ELR (cell line): ENCODE measurements at places on chromosomes 4 and X.

GRCh38 chr4:113113151-113113550, 63.7 kb downstream of the ANK2 start:
- no peak for DNase-seq

DNA sequence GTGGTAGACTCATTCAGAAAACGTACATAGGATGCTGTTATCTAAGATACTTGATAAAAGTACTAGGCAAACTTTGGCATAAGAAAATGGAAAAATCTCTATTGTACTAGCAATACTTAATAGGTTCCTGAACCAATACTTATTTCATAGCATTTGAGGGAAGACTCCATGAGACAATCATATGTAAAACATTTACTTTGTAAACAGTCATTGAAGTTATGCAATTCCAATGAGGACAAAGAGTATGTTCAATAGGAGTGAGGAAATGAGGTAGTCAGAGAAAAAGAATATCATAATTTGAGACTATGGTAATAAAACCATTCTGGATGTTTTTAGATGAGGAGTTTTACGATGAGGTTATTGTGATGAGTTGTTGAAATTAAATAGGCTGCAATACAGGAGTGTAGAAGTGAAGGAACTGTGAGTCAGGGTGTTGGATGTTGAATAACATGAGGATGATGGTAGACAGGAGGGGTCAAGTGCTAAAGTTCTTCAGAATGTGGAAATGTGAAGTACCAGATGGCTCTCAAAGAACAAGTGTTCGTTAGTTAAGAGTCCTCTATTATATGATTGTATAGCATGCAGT, 397.9 kb downstream of the PPP3CA start:
- peak; percentile 21 for DNase-seq

DNA sequence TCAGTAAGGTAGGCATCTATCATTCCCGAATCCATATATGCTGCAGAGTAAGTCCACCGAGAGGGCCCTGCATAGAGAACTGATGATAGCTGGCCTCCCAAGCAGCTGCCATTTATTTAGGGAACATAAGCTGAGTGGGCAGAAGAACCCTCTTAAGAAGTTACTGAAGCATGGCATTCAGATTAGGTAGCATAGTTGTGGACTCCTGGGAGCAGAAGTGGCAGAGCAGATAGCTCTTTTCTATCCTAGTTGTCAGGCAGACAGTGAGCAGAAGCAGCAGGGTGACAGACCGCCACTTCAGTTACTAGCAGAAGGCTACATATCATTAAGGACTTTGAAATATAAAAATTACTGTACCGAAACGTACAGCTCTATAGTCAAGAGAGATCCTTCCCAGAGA, 454.7 kb downstream of the PPP4R3C start:
- DNase-seq: no peak

DNA sequence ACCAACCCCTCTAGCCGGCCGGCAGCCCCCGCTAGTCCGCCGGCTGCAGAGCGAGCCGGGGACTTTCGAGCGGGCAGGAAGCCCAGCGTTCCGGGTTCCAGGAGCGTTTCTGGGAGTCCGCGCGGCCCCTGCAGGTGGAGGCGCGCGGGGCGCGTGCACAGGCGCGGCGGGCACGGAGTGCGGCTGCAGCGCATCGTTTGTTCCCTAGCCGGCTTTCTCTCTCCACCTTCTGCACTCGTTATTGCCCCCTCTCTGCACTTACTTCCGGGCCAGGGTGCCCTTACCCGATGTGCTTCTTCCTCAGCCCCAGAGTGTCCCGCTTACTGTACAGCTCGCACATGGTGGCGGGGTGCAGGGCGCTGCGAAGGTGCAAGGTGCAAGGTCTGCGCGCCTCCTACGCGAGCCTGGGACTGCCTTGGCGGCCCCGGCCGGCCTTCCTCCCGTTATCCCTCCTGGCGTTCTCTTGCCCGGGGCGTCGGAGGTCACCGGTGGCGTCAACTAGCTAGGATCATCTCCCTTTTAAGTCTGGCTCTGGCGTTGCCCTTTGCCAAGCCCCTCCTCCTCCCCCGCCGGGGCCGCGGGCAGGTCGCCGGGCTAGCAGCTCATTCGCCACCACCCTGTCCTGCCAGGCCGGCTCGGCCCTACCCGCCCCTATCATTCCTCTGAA, at the start of gene ETNPPL:
Gene ETNPPL, minus strand, starts transcription at position 495 of the 667 bp plus-strand sequence. Its CDS starts 155 bp downstream, at position 340.
- peak; percentile 23 for DNase-seq

DNA sequence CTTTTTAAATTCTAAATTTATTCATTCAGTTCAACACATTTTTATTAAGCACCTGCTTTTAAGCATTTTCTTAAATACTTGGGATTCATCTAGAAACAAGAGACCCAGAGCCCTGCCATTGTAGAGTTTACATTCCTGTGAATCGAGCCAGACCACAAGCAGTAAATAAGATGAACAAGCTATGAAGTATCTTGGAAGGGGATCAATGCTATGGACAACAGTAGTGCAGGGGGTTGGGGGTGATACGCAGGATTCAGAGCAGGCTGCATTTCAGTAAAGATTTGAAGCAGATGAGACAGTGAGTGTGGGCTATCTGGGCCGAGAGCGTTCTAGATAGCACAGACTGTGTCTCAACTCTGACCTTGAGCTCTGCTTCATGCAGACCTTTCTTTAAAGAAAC, 35.1 kb downstream of the CLDN22 start:
- DNase-seq: peak; percentile 30

DNA sequence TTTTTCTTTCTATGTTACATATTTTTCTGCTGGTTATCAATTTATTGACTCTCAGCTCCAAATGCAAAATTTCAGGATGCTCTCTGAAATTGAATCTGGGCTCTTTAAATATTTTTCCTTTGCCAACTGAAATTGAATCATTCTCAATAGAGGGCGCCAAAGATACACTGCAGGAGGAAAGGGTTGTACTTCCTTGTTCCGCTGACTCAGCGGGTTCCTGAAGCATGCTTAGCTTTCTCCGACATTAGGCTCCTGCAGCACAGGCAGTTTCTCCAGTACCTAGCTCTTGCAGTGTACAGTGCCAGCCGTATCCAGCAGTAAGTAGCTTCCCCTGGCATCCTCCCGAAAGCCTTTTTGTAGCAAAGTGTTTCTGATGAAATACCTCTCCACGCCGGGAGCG, 28.8 kb upstream of the CFAP47 start:
- peak; percentile 52 for DNase-seq
